ENCODE measurements at places on chromosomes 2 and 18. TPM values are rescaled to one million over a fixed set of nuclear protein-coding genes. Genes with fewer than 3 reads are reported as not detected.
A peak's percentile ranks its signal among the peaks of the same experiment; 100 is the strongest.

DNA sequence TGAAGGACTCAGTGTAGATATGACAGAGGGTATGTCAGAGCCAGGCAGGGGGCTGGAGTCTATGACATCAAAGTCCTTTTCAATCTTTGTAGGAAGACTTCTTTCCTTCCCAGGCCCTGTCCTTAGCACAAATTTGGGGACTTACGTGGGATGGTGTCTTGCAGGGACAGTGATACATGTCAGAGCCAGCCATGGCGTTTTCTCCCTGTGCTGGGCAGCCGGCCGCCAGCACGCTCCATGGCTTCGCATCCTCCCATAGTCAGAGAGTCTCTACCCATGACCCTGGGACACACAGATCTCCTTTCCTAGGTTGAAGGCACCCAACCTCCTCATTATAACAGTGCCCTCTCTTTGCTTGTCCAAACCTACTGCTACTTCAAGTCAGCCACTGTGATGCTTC, 156.9 kb upstream of the MYCN start:
- no peak for DNase-seq

- no peak for DNase-seq
These were observed 5.6 kb downstream of the FOSL2 start for GRCh38 chr2:28398101-28398834.

GRCh38 chr2:226488034-226488433, 311.6 kb downstream of the IRS1 start:
- DNase-seq, result no peak

- DNase-seq, result no peak
These were observed 88.3 kb upstream of the CCDC68 start for GRCh38 chr18:55047546-55047945.

DNA sequence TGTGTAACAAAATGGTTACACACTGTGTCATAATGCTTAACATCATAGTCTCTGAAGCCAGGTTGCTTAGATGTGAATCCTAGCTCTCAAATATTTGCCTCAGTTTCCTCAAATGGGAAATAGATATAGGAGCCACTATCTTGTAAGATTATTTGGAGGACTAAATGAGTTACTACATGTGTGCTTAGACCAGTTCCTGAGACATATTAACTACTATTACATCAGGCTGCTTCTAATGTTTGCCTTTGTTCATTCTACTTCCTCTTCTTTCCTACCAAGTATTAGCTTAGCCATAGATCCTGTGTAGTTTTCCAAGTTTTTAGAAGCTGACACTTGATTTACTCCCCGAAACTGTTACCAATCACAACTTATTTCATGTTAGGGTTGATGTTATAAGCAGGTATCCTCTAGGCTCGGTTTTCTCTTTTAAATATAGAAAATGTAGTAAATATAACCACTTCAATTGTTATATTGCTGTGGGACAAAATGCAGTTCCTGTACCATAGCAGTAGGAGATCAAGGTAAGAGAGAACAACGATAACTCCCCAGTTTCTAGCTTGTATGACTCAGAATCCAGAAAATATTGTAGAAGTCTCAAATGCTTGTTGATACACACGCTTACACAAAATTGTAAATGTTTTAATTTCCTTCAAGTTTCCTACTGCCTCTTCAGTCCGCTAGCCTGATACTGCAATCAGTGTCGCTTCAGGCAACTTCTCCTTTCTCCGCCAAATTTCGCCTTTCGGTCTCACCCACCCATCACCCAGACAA, 751 bp upstream of the DNAJC10 start:
- DNase-seq, result no peak

DNA sequence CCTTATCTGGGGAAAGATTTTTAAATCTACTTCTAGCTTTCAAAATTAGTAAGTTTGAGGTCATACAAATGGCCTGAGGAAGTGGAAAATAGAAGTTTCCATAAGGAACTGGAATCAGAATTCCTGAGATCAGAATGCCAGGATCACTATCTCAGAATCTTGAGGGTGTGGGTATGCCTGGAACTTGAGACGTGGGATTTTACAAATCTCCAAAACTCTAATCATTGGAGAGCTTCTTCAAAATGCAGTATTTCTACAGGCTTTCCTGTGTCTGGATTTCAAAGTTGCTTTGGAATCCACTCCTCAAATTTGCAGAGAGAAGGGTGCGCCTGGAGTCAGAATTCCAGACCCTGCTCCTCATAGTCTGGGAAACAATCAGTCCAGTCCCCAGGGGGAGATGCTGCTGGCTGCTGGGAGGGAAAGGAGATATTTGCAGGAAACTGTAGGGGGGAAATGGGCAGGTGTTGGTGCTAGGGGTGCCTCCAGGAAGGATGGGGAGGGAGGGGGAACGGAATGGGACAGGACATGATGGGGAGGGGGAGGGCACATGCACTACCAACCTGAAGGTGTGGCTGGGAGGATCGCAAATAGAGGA, 31.0 kb upstream of the CATIP start:
- DNase-seq, result no peak

GRCh38 chr2:238972146-238972445, 124.2 kb downstream of the TWIST2 start:
- DNase-seq, result peak; percentile 75

DNA sequence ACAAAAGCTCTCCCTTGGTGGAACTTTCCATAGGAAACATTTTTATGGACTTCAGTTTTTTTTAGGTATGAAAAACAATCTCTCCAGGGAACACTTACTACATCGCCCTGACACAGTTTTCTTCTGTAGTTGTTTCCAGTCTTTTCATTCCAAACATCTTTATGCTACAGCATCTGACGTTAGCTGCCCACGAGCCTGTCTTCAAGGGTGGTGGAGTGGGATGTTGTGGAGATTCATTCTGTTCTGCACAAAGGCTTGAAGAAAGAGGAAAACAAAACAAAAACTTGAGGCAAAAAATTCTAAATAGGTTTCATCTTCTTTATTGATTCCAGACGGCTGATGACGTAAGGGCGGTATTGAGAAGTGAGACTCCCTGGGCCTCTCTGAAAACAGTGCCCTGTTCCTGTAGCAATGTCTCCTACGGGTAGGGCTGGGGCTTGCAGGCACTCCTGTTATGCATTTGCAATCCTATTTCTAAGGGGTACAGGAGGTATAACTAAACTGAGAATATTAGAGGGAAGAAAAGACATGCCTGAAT, 375.0 kb downstream of the RNF144A start:
- DNase-seq, result no peak

GRCh38 chr2:85862426-85862825, 26.4 kb downstream of the ST3GAL5 start:
- no peak for DNase-seq

The CTAGE1 gene
- total RNA-seq, result 0.12 TPM

The CD8B gene
- total RNA-seq, result not detected

The ERFE gene
- 1.8 TPM for total RNA-seq

The CFAP53 gene
- 0.26 TPM for total RNA-seq

The FAM110C gene
- 0.22 TPM for total RNA-seq

The MLPH gene
- 6.1 TPM for total RNA-seq

Data from chondrocyte (in vitro differentiated cells).